Spleen (tissue), 13 donors: ENCODE measurements at places on chromosomes 3 and 15.

DNA sequence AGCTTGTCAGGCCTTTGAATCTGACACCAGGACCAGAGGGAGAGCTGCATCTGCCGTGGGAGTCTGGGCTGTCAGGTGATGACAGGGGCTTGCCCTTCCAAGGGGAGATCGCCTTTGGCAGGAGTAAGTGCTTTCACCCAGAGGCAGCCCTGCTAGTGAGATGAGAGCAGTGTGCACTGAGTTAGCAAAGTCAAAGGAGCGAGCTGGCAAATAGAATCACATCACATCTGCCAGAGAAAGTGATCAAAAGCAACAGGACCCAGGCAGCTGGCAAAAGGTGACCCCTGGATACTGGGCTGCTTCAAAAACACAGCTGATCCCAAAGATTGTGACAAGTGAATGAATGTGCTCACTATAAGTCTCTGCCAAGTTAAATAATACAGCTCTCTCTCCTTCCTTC, 36.1 kb upstream of the PYDC2 start:
- DNase-seq = no peak

- no peak for DNase-seq
Observed at GRCh38 chr3:104214937-104215336, 1151.8 kb upstream of the ALCAM start.

DNA sequence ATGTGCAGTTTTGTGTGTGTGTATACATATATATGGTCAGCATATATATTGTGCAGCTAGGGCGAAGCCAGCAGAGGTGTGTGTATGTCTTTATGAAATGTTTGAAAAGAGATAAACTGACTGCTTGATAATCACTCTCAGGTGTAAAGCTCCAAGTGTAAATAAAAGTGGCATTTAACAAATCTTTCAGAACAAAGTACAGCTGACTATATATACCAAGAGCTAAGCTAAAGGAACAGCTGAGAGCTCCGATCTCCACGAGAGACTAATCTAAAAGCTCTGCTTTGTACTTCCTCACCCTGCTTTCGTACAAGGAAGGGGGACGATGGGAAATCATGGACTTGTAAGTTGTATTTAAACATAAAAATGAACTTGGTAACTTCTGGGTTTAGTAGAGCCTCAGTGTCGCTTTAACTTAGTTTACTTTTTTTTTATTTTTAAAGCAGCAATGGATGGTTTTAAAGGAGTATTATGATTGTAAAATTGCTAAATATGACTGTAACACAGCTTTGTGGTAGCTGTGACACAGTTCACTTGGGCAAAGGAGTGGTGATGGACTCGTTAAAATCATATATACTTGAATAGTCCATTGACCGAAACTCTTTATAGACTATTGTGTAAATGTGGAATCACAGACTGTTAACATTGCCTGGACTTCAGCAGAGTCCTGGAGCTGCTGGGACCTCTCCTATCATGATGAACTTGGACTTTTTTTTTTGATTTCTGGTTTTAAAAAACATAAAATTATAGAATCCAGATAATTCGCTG, 11.4 kb upstream of the ITPKA start:
- DNase-seq = no peak

DNA sequence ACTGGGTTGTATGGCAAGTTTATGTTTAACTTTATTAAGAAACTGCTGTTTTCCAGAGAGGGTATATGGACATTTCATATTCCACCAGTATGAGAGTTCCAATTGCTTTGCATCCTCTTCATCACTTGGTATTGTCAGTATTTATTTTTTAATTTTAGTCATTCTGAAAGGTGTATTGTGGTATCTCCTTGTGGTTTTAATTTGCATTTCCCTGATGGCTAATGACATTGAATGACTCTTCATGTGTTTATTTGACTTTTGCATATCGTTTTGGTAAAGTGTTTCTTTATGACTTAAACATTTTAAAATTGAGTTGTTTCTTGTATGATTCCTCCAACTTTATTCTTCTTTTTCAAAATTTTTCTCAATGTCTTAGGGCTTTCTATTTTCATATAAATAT, 44.4 kb downstream of the IL1RAP start:
- DNase-seq = no peak

GRCh38 chr3:195194559-195195206, 76.3 kb downstream of the XXYLT1 start:
- DNase-seq = no peak

DNA sequence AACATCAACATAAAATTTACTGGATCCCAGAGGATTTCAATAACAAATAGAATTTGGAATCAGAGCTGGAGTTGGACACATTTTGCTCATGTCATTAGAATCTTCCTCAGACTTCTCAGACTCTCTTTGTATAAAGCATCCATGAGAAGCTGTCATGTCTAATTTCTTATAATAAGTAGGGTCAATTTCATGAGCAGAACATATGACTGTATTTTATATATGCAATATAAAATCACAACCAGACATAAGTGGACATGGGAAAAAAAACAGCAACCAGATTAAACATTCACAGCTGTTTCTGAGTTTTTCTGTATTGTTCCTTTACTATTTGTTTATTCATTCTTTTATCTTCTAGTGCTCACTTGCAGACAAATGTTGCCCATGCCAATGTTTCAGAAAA, 325.5 kb downstream of the RBMS3 start:
- no peak for DNase-seq

- no peak for DNase-seq
Observed at GRCh38 chr3:21795152-21795837, 44.3 kb upstream of the ZNF385D start.

GRCh38 chr3:108114423-108115065, 23.7 kb upstream of the CD47 start:
- DNase-seq = no peak

GRCh38 chr3:115146032-115146417, 1.1 kb downstream of the ZBTB20 start:
- no peak for DNase-seq

DNA sequence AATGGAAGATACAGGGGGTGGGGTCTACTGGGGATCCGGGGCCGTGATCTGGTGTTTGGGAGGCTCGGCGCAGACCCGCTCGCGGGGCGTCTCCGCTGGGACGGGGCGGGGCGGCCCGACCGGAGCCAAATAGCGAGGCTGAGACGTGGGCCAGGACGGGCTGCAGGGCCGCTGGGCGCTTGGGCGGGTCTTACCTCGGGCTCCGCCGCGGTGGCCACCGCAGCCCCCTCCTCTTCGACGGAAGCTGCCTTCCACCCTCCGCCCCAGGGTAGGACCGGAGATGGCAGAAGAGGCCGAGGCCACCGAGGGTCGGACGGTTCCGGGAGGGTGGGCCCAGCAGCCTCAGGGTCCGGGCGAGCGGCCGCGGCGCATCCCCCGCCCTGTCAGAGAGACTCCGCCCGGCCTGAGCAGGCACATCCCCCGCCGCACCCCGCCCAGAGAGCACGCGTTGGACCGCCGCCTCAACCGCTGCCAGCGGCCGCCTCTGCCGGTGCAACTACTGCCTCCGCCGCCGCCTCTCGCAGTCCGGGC, 399 bp downstream of the MYO9A start:
- no peak for DNase-seq

DNA sequence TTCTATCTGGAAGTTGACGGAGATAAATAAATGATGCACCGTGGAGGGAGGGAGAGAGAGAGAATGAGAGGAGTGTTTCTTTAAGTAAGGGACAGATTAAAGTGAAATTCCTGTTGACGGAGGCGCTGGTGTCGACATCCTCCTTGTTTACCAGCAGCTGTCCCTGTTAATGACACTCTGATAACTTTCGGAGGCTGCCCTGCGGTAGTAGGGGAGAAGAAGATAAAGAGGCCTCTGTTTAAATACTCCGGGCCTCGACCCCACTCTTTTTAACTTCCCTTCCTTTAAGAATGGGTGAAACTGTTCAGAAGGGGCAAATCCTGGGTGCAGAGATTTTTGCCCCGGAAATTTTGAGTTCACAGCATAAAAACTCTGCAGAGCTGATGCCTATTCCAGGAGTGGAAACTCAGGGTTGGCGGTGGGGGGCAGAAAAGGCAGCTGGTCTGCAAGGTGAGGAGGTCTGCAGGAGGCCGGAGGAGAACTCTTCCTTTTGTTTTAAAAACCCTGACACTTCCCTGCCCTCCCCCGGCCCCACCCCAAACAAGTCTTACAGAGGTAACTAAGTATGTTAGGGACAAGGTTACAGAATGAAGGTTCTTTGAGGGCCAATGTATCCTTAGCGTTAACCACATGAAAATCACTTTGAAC, 276.6 kb upstream of the NR2F2 start:
- no peak for DNase-seq

GRCh38 chr15:40085266-40085665, 23.4 kb downstream of the BMF start:
- DNase-seq = peak; percentile 49

- DNase-seq = peak; percentile 95
Observed at GRCh38 chr15:41989573-41990242, 17.4 kb upstream of the EHD4 start.

DNA sequence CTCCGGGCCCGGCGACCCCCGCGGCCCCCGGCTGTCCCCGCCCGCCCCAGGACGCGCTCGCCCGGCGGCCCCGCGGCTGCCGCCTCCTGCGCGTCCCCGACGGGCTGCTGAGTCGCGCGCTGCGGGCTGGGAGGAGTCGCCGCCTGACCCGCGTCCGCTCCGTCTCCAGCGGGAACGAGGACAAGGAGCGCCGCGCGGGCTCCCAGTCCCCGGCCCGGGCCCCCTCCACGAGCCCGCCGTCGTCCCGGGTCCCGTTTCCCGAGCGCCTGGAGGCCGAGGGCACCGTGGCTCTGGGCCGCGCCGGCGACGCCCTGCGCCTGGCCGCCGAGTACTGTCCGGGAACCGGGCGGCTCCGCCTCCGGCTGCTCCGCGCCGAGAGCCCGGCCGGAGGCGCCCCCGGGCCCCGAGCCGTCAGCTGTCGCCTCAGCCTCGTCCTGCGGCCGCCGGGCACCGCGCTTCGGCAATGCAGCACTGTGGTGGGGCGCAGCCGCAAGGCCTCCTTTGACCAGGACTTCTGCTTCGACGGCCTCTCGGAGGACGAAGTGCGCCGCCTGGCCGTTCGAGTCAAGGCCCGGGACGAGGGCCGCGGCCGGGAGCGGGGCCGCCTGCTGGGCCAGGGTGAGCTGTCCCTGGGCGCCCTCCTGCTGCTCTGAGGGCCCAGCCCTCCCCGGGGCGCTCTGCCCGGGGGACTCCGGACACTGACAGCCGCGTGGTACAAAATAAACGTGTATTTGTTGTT, 1.5 kb downstream of the C2CD4A start:
- peak; percentile 89 for DNase-seq

GRCh38 chr15:93527374-93528050, 438.5 kb upstream of the RGMA start:
- DNase-seq = no peak

GRCh38 chr3:14760185-14760584, 58.6 kb upstream of the FGD5 start:
- DNase-seq = no peak

GRCh38 chr15:75431682-75432081, 19.8 kb downstream of the SIN3A start:
- no peak for DNase-seq

DNA sequence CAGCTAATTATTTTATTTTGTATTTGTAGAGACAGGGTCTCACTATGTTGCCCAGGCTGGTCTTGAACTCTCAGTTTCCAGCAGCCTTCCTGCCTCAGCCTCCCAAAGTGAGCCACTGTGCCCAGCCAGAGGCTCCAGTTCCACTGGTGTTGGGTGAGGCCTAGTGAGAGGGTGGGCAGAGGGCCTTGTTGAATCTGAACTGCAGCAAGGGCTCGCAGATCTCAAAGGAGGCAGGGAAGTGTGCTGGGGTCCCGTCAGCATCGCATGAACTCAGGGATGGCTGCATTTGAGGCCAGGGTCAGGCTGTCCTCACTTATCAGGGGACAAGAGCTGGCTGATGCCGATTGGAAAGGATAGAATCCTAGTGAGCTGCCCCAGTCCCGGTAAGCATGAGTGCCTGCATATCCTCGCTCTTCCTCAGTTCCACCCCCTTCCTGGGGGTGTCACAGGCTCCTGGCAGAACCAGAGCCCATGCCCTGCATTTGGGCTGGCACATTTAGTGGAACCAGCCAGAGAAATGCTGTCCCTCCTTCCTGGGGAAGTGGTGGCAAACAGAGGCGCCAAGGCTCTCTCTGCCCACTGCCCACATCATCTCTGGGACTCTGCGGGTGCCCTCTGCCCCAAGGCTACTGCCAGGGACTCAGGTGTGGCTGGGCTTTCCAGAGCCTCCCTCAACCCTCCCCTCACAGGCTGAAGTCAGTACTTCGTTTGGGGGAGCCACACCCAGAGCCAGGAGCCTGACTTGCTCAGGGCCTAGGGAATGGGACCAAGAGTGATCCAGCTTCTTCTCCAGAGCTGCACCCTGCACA, 24.1 kb downstream of the ALS2CL start:
- peak; percentile 49 for DNase-seq

GRCh38 chr3:72309661-72310418, 524.9 kb upstream of the PROK2 start:
- DNase-seq = no peak

DNA sequence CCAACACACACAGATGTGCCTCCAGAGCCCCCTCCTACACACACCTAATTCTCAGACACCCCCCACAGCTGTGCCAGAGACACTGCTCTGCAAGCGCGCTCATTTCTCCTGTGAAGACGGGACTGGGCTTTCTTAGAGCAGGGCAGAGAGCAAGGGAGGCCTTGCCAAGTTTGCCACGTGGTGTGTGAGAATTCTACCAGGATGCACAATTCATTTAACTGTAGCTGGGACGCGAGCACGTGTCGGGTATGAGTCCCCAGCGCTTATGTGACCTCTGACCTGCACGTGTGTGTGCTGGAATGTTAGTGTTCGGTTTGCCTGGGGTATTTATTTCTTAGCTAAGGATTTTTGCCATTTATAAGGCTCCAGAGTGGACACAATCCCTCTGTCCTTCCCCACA, 37.0 kb downstream of the FEM1B start:
- peak; percentile 25 for DNase-seq

DNA sequence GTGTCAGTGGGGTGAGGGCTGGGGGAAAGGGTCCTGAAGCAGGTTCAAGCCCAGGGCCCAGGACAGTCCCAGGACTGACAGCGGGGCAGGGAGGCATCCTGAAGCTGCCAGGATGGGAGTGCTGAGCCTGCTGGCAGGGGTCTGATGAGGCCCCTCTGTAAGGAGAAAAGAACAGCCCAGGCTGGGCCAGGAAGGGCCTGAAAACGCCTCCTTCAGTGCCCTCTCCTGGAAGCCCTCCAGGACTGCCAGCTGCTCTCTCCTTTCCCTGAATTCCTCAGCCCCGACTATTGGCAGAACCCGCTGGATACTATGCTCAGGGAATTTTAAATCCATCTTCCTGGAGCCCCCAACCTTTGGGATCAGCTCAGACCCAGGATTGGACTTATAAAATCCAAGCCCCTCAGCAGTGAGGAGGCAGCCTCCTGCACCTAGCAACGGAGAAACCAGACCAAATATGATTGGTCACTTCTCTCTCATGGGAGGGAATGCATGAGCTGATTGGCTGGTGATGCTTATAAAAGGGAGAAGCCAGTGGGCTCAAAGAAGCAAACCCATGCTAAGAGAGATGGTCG, 203.5 kb upstream of the LINGO1 start:
- peak; percentile 54 for DNase-seq

GRCh38 chr3:64392001-64392400, 166.7 kb upstream of the PRICKLE2 start:
- no peak for DNase-seq

GRCh38 chr3:112109322-112109721, 23.1 kb downstream of the C3orf52 start:
- no peak for DNase-seq
